Spleen (tissue), 13 donors: ENCODE measurements at places on chromosomes 12 and 14. TPM values are rescaled to one million over a fixed set of nuclear protein-coding genes. Genes with fewer than 3 reads are reported as not detected.
A peak's percentile ranks its signal among the peaks of the same experiment; 100 is the strongest.

- no peak overlapping the region for H3K4me3 ChIP-seq
- H3K27ac ChIP-seq, result no peak overlapping the region
- no peak for DNase-seq
These were observed 299.5 kb upstream of the NPAS3 start for GRCh38 chr14:32639208-32639607.

GRCh38 chr12:10966314-10966713 is 20.4 kb downstream of the TAS2R50 start:
- H3K27me3 ChIP-seq, result no peaks in the 10 kb centered on the region
- no peaks in the 10 kb centered on the region for H3K4me1 ChIP-seq
- DNase-seq, result no peak
- no peaks in the 10 kb centered on the region for H3K36me3 ChIP-seq

DNA sequence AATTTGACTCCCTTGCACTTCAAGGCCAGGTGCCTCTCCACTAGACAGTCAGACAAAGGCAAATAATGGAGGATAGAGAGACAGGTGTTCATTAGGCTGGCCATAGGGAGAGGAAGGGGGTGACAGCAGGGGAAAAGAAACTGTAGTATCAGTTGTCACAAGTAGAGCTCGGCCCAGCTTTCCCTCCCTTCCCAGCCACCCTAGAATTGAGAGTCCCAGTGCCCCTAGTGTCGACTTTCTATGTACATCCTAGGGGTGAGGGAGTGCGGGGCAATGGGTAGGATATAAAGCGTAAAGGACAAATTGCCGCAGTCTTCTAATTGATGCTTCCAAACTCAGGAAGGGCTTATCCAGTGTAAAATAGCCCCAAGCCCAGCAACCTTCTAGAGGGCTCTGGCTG is 39.0 kb downstream of the BAZ2A start:
- no peak overlapping the region for H3K27ac ChIP-seq
- no peak overlapping the region for H3K4me3 ChIP-seq
- no peak for DNase-seq
- no peaks in the 10 kb centered on the region for H3K36me3 ChIP-seq
- peaks cover 11% of the 10 kb centered on the region for H3K4me1 ChIP-seq

DNA sequence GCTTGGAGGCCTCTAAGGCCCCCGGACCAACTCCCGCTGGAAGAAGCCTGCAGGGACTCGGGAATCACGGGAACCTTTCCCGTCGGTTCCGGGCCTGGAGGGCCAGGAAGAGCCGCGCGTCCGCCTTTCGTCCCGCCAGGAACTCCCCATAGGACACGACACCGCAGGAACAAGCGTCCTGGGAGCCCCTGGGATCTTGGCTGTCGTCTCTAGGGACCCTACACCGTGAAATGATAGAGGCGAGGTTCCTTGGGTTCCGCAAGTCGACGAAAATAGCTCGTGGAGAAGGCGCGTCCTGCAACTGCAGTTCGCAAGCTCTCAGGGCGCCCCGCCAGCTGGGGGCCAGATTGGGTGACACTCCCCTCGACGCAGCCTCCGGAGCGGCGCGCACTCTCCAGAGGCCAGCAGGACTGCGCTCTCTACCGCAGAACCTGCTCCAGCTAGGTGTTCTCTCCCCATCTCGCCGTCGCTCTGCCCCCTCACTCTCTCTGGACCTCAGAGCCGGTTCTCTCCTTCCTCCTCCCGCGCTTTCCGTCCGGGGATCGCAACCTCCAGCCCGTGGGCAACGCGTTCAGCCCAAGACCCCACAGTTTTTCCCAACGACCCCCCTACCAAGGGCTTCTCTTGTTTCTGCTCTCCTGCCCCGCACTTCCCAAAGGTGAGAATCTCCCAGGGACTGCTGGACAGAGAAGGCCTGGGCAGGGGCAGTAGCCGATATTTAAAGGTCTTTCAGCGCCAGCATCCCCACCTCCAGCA is 776 bp downstream of the BMP4 start:
- H3K4me3 ChIP-seq, result peak overlapping the region; percentile 71
- peak; percentile 70 for DNase-seq
- no peaks in the 10 kb centered on the region for H3K36me3 ChIP-seq
- H3K27ac ChIP-seq, result peak overlapping the region; percentile 60
- H3K27me3 ChIP-seq, result peaks cover 44% of the 10 kb centered on the region

GRCh38 chr12:94150240-94151121 is 2.1 kb downstream of the PLXNC1 start:
- H3K4me1 ChIP-seq, result peaks cover 22% of the 10 kb centered on the region
- H3K36me3 ChIP-seq, result no peaks in the 10 kb centered on the region
- peak overlapping the region; percentile 93 for H3K27ac ChIP-seq
- peak; percentile 91 for DNase-seq

GRCh38 chr12:5022465-5023061 is 21.1 kb upstream of the KCNA5 start:
- no peak overlapping the region for H3K4me3 ChIP-seq
- DNase-seq, result peak; percentile 82
- H3K36me3 ChIP-seq, result no peaks in the 10 kb centered on the region
- peaks cover 20% of the 10 kb centered on the region for H3K27me3 ChIP-seq

GRCh38 chr14:36724162-36724561 is 62.5 kb downstream of the PAX9 start:
- DNase-seq, result no peak
- no peak overlapping the region for H3K4me3 ChIP-seq
- no peaks in the 10 kb centered on the region for H3K4me1 ChIP-seq
- H3K27ac ChIP-seq, result no peak overlapping the region
- H3K36me3 ChIP-seq, result no peaks in the 10 kb centered on the region

DNA sequence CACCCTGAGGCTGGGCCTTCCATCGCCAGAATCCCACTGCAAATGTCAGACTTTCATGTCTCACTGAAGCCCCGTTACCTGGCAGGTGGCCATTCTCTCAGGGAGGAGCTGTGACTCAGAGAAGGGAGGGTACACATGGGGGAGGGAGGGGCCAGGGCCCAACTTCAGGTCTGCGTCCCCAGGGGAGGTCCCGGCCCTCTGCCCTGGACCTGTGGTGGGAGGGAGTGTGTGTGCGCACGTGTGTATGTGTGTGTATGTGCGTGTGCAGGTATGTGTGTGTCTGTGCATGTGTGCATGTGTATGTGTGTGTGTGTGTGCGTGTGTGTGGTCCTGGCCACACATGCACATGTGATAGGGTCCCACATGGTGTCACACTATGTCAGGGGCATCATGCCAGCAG is 50.9 kb downstream of the MVK start:
- H3K4me3 ChIP-seq, result no peak overlapping the region
- no peak for DNase-seq
- no peaks in the 10 kb centered on the region for H3K36me3 ChIP-seq
- H3K4me1 ChIP-seq, result no peaks in the 10 kb centered on the region
- H3K27me3 ChIP-seq, result peaks cover 80% of the 10 kb centered on the region

DNA sequence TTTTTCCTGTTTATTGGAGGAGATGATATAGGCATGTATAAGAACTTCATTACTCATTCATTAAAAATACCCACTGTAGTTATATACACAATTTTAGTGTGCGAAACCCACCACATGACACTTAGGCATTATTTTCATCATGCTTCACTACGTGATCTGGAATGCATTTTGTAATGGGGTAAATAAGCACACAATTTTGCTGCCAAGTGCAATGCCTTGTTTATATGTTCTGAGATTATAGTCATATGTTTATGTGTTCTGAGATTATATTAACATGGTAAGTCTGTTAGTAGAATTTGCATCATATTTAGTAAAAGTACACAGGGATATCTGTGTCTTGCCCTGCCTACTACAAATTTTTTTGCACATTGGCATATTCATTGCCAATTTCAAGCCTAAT is 1123.0 kb downstream of the LRFN5 start:
- H3K4me3 ChIP-seq, result no peak overlapping the region
- H3K27ac ChIP-seq, result no peak overlapping the region
- no peak for DNase-seq
- H3K4me1 ChIP-seq, result no peaks in the 10 kb centered on the region
- no peaks in the 10 kb centered on the region for H3K27me3 ChIP-seq

DNA sequence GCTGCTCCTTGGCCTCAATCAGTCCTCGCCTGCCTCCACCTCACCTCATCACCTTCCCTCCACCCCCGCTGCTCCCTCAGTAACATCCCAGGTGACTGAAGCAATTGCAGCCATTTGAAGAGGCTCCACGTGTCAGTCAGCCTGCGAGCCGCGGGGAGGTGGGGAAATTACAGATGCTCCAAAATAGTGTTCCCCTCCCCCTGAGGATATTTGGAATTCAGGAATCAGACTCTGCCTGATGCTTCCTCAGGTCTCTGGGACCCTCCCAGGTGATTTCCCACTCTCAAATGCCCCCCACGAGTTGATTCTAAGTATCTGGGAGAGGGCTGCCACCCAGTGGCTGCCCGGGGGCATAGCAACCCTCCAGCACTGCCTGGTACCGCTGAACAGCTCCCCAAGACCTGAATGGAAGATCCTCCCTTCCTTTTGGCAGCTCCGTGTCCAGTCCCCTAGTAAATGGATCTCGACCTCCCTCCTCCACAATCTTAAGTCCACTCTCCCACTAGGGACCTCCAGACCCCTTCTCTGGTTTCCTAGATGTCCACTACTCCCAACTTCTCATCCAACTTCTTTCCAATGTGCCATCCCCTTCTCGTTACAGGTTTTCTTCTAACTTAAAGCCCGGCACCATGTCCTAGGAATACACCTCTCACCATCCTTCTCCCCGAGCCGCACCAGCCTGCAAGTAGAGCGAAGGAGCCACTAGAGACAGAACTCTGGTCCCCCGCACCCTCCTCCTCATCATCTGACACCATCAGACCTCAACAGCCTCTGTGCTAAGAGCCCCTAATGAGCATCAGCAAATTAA is 1.4 kb upstream of the ASIC1 start:
- H3K27ac ChIP-seq, result no peak overlapping the region
- DNase-seq, result no peak
- no peak overlapping the region for H3K4me3 ChIP-seq
- peaks cover 12% of the 10 kb centered on the region for H3K27me3 ChIP-seq

- no peaks in the 10 kb centered on the region for H3K27me3 ChIP-seq
- H3K36me3 ChIP-seq, result no peaks in the 10 kb centered on the region
- H3K4me1 ChIP-seq, result no peaks in the 10 kb centered on the region
These were observed 881.9 kb downstream of the GALC start for GRCh38 chr14:87111126-87111525.

Gene TMCC3
- polyA plus RNA-seq, result 3.2 TPM

Gene RNASE1
- polyA plus RNA-seq, result 151 TPM

DNA sequence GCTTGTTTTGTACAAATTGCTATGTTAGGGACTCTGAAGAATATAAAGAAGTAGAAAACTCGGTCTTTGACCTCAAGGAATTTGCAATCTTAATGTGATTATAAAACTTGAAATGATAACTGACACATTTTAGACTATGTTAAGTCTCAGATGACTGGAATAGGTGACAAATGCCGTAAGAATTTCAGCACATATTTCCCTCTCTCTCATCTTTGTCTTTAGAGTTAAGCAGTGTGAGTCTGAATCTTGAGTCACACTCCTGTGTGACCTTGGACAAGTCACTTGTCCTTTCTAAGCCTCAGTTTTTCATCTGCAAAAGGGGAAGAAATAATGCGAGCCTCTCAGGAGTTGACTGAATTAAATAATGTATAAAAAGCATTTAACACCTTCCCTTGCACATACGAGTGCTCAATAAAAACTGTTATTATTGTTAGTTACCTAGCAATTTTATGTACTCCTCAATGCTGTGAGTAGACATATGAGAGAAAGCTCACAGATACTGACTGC is 103.7 kb downstream of the DYRK2 start:
- DNase-seq, result no peak
- H3K27ac ChIP-seq, result no peak overlapping the region
- no peaks in the 10 kb centered on the region for H3K4me1 ChIP-seq
- H3K4me3 ChIP-seq, result no peak overlapping the region
- H3K36me3 ChIP-seq, result no peaks in the 10 kb centered on the region

GRCh38 chr12:131896080-131896810 is 1.8 kb downstream of the ULK1 start:
- peak; percentile 97 for DNase-seq
- H3K27ac ChIP-seq, result peak overlapping the region; percentile 76
- no peaks in the 10 kb centered on the region for H3K27me3 ChIP-seq
- H3K4me1 ChIP-seq, result peaks cover 49% of the 10 kb centered on the region
- H3K4me3 ChIP-seq, result peak overlapping the region; percentile 61
- peaks cover 33% of the 10 kb centered on the region for H3K36me3 ChIP-seq

DNA sequence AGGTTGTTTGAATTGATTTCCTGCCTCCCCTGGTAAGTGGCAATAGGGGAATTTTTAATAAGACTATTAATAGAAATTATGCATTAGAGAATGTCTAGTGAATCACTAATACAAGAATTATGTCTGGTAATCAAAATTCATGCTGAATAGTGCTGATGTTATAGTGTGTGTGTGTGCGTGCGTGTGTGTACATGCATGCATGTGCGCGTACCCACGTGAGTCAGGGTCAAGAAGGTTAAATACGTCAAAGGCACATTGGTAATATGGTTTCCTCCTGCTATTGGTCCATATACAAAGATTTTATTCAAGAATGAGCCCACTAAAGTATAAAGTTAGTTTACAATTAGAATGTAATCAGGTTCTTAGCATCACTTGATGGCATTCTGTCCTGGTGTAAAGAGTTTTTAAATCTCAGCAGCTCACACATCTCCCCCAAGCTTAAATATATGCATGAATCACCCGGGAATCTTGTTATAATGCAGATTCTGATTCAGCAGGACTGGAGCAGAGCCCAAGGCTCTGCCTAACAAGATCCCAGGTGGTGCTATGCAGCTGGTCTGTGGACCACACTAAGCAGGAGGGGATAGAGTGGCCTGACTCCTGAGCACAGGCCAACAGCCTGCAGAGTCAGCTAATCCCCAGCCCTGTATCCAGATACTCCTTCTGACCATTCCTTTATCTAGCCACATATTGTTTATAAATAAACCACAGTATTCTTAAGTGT is 43.9 kb downstream of the TTC9 start:
- H3K4me1 ChIP-seq, result no peaks in the 10 kb centered on the region
- DNase-seq, result no peak
- H3K27me3 ChIP-seq, result no peaks in the 10 kb centered on the region
- H3K36me3 ChIP-seq, result no peaks in the 10 kb centered on the region

- H3K27me3 ChIP-seq, result no peaks in the 10 kb centered on the region
- no peak overlapping the region for H3K4me3 ChIP-seq
- H3K27ac ChIP-seq, result no peak overlapping the region
- no peaks in the 10 kb centered on the region for H3K4me1 ChIP-seq
These were observed 1165.4 kb downstream of the TMEM121 start for GRCh38 chr14:106691601-106692291.

Gene KRT3
- polyA plus RNA-seq, result not detected
